ENCODE measurements at places on chromosomes 6 and 20.

GRCh38 chr6:72246926-72247325, 360.6 kb downstream of the RIMS1 start:
- DNase-seq = no peak

DNA sequence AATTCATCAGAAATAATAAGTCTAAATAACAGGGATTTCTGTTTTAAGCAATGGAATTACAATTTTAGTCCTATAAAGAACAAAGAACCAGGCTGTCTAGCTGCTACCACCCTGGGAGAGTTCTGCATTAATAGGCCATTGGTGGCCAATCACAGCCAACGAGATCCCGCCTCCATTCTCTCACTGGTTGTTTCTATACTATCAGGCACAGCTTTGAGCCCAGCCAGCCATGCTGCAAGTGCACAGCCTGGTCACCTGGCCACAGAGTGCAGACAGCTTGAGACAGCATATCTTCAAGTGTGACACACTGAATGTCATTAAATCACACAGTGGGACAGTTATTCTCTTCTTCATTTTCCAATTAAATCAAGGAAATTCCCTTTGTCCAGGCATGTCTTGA, 16.1 kb upstream of the RAB22A start:
- no peak for DNase-seq

DNA sequence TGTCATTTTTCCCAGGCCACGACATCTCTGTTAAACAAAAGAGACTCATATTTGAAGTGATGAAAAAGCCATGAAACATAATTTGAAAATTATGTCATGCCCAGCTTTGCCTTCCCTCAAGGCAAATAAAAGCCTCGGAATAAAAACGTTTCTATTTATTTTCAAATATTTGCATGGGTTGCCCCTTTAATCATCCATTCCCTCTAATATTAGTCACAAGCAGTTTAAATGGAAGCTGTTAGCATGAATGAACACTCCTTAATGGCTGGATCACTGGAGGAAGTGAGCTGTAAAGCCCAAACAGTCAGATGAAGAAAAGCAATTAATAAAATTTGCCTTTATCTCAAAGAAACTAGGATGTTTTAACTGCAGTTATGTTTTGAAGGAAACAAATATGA, 69.3 kb upstream of the STMND1 start:
- no peak for DNase-seq

DNA sequence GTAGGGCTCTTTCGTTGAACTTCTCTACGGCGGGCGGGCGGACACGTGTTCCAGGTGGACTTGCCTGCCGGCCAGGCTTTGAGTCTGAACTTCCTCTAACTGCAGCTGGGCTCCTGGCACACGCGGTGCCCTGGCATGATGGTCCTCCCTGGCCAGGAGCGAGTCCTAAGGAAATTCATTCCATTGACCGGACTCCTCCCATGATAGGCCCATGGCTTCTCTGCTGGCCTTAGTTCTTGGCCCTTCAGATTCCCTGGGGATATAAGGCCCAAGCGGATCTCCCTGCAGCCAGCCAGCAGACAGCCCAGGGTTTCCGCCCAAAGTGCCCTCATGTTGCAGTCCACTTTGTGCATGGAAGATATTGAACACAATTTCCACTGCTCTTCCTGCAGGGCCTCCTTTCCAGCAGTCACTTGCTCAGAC, 39.4 kb downstream of the TBC1D7 start:
- DNase-seq = no peak

- DNase-seq = no peak
Measured at GRCh38 chr6:14440215-14440910, 322.8 kb downstream of the CD83 start.

GRCh38 chr6:98833307-98834059, 891 bp upstream of the POU3F2 start:
- DNase-seq = no peak

DNA sequence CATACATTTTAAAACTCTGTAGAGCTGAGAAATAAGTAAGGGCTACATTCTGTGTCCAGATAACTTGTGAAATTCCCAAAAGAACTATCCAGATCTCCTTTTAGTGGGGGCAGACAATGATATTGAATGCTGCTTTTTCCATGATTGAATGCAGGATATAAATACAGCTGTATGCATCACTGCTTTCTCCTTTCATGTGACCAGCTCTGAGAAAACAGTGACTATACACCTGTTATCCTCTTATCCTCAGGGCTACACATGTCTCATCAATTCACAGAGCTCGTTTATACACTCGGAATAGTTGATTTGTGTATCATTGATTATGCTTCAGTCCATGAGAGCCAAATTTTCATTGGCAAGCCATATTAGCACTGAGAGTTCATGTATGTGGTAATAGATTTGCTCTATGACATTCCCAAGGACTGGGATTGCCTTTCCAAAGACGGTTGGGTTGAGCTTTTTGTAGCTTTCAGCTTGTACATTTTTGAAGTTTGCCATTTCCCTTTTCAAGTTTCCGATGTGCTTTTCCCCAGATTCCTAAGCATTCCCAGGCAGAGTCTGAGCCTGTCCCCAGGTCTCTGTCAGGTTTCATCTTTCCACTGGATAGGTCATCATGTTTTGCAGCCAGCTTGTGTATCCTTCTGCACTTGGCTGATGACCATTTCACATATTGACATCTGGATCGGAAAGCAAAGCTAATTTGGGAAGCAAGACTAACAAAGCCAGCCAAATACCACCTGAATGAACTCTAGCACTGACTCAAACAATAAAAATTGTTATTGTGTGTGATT, 97.7 kb downstream of the RFX6 start:
- DNase-seq = no peak

- no peak for DNase-seq
Measured at GRCh38 chr6:12590901-12591300, 125.7 kb upstream of the PHACTR1 start.

GRCh38 chr6:169489563-169490245, 212.1 kb downstream of the WDR27 start:
- DNase-seq = no peak

DNA sequence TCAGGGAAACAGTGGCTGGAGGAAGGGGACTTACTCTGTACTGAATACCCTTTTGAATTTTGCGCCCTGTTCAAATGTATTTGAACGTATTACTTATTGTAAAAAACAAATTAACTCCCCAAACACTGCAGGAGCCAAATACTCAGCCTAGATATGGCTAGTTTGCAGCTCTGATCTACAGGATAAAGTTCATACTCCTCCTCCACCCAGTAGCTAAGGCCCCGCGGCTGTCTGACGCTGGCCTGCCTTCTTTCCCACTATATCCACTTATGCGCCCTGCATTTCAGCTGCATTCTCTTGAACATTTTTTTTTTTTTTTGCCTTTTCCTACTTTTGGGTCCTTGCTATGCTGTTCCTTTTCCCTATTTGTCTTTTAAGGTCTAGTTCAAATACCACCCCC, 6.5 kb downstream of the GSS start:
- no peak for DNase-seq

- DNase-seq = no peak
Measured at GRCh38 chr6:143742955-143743255, 65.1 kb downstream of the PHACTR2 start.

DNA sequence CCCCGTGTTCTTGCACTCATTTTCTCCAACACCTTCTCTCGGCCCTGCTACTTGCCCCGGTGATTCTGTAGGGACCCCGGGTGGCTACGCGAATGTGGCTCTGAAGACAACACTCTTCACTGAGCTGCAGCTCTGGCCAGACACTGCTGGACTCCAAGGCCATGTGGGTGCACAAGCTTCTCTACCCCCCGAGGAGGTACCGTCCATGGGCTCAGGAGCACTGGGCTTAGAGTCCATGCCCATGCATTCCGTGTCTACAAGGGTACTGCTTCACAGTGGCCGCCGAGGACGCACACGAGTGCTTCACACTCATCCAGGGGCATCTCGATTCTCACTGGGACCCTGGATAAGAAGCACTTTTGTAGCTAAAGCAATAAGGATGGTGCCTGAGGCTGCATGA, 59.5 kb downstream of the SMOC2 start:
- no peak for DNase-seq

DNA sequence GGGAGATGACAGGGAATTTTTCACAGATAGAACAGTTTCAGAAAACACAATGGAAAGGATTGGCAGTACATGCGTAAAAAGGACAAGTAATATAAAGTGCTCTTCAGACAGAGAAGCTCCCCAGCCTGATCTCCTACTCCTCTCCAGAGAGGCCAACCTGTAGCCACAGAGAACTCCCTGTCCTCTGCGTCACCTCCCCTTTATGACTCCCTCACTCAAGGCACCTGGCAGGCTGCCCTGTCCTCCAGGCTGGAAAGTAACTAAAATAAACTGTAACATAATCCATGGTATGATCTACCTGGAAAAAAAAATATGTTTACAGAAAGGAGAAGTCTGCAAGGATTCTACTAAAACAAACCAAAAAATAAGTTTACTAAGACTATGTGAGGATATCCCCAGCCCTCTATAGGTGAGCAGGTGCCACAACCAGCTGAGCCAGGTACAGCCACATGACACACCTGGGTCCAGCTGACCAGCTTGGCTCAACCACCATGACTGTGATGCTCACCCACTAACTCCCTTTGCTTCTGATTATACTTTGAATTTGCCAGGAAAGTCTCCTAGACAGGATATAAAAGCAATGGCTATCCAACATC, 29.2 kb downstream of the MBOAT1 start:
- DNase-seq = no peak

GRCh38 chr6:96330884-96331283, 190.7 kb upstream of the UFL1 start:
- no peak for DNase-seq

- no peak for DNase-seq
Measured at GRCh38 chr20:10513931-10514575, 78.9 kb downstream of the SLX4IP start.

- DNase-seq = no peak
Measured at GRCh38 chr6:53679446-53679933, 13.9 kb upstream of the KLHL31 start.

GRCh38 chr20:52340036-52340634, 148.6 kb upstream of the ZFP64 start:
- no peak for DNase-seq

GRCh38 chr20:25547999-25548398, 37.3 kb downstream of the NINL start:
- no peak for DNase-seq
